ENCODE measurements at places on chromosomes 5 and 9.

- DNase-seq = no peak
Measured at GRCh38 chr5:59268756-59269415, 624.6 kb downstream of the PDE4D start.

DNA sequence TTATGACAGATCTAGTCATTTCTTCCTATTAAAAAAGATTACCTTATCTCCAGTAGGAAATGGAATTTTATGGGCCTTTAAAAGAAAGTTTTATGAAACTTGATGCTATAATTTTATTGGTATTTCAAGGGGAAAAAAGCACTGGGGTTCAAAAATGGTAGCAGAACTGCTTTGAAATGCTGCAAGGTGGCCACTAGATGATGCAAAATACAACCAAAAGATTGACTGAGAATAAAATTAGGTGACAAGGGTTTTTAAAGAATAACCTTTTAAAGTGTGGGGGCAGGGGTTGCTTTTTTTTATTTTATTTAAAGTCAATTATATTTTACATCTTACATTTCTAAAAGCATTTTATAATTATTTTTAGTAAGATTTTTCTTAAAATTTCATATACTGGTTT, 61.7 kb downstream of the KLF9 start:
- no peak for DNase-seq

GRCh38 chr9:136077491-136077890, 17.6 kb downstream of the NACC2 start:
- no peak for DNase-seq

DNA sequence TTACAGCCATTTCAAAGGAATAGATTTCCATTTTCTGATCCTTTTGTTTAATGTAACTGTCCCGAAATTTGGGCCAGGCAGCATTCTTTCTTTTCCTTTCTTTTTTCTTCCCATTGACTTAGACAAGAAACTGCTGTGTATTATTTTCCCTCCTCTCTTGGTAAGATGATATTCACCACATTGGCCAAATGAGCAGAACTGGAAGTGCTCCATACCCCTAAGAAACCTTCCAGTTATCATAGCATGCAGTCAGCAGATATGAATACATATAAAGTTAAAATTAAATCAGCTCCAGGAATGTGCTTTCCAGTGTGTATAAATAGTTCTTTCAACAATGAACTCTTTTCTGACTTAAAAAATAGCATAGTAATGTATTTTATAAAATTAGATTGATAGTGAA, 168.5 kb upstream of the GAS1 start:
- DNase-seq = no peak

- no peak for DNase-seq
Measured at GRCh38 chr9:72473474-72474261, 47.7 kb upstream of the TMC1 start.

GRCh38 chr9:72363236-72363635, 1.8 kb downstream of the ZFAND5 start:
- DNase-seq = no peak

DNA sequence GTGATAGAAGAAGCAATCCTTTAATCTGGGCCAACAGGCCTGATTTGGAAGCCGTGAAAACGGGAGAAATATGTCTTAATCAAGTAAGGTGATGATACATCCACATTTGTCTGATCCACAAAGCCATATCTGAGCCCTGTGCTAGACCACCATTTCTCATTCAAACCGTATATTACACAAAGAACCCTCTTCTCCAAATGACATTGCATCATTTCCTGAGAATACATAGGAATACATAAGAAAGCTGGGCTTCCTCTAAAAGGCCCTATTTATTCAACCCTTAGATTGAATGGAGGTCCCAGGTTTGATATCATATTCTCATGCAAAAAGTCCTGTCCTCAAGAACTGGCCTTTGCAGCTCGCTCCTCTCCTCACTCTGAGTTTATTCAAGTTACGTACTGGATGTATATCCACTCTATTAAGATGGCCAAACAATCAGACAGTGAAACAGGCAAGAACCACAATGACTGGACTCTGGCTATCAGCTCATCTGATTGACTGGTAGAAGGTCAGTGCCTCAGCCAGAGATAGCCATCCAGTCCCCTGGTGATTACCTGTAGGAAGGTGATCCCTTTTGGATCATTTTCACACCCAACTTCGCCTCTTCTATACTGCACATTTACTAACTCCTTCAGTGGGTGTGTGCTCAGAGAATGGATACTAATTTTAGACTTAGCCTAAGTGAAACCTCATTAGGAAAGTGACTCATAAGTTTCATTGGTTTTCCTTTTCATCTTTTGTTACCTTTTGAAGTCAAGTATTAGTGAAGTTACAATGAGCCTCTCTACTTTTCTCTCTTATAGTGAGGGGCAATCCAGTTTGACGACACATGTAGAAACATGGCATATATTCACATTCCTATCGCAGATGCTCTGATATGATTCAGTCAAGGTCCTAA, 167.6 kb upstream of the WWC1 start:
- DNase-seq = no peak

DNA sequence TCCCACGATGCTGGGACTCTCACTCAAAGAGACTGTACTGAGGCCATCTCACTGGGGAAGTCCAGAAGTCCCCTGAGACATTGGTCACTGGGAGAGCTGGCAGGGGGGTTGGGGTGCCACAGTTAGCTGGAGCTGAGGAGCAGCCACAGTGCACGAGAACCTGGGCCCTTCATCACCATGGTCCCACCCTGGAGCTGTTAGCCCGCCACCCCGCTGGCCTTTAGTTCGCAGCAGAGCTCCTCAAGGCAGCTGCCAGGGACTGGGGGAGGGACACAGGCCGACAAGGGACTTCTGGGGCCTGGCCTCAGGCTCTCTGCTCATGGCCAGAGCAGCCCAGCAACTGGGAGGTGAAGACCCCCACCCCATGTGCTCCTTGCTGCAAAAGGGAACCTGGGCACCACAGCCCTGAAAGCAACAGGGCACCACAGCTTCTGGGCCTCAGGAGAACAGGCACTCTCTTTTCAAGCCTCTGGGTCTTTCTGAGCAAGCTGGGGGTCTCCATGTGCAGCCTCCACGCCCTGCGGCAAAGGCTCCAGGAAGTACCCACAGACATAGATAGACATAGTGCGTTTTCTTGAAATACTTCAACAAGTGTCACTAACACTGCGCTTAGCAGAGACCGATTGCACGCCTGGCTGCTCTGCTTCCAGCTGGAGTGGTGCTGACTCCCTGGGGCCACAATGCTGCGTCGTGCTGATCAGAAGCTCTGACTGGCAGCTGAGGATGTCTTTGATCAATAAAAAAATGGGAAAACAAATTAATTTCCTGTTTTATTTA, 46.0 kb downstream of the VAV2 start:
- DNase-seq = no peak

GRCh38 chr5:50703367-50703666, 36.9 kb downstream of the PARP8 start:
- no peak for DNase-seq

DNA sequence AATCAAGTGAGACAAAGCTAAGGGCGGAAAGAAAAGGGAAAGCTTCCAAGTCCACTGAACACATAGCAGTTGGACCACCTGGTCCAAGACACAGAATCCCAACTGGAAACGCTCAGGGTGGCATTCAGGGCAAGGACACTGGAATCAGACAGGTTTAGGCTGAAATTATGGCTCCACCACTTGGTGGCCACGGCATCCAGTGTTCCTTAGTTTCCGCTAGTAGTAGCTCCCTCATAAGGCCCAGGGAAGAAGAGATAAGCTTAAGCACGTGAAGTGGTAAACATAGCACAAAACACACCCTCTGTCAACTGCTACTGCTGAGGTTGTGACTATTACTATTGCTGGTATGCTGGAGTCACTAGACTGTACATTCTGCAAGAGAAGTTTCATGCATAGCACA, 209.4 kb downstream of the GLIS3 start:
- DNase-seq = no peak

DNA sequence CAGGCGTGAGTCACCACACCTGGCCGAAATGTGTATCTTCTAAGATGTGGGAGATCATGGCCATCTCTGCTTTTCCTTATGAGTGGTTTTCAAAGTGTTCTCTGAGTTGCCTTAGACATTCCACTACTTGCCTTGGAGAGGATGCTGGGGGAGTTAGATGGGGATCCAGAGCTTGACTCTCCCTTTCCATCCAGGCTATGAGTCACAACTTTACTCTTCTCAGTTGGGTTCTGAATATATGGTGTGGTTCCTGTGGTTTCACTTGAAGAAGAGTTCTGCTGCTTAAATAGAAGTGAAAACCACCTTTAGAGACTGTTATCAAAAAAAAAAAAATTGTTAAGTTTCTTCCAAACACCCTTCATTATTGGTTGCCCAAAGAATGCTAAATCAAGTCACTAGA, 217.6 kb downstream of the ZNF608 start:
- no peak for DNase-seq

- DNase-seq = no peak
Measured at GRCh38 chr5:82754759-82755158, 322.4 kb downstream of the TMEM167A start.

GRCh38 chr5:88487066-88487465, 218.4 kb upstream of the TMEM161B start:
- DNase-seq = no peak

GRCh38 chr9:89781838-89782540, 177.2 kb downstream of the GADD45G start:
- no peak for DNase-seq

DNA sequence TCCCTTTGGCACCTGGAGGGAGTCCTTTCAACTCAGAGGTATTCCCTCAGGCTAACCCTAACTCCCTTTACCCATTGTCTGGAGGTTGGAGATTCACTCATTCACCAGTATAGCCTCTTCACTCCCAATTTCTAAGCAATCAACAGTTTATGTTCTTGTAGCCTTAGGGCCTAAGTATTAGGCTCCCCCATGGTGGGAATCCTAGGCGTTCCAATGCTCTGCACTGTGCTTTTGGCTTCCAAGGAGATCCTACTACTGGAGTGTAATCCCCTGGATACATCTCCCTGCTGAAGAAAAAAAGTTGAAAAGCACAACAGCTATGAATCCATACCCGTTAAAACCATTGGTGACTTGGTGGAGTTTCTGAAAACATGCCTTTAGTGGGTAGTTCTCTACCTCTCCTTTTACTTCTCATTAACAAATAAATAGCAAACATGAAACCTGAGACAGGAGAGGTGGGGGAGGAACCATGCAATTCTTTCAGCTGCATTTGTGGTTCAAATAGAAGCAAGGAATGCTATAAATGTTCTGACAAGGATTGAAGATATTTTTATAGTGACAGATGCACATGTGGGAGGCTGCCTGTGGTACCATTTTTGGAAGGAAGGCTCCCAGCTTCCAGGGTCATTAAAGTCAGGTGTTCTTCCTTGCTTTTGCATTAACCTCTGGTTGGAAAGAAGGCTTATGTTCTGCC, 397.1 kb downstream of the DMAC1 start:
- DNase-seq = no peak

- DNase-seq = no peak
Measured at GRCh38 chr5:105751908-105752307, 1918.8 kb downstream of the EFNA5 start.

- DNase-seq = no peak
Measured at GRCh38 chr9:33318225-33318624, 27.9 kb downstream of the NFX1 start.

GRCh38 chr5:119439140-119439631, 13.1 kb upstream of the HSD17B4 start:
- no peak for DNase-seq

- no peak for DNase-seq
Measured at GRCh38 chr5:57693488-57694305, 211.1 kb upstream of the ACTBL2 start.

GRCh38 chr5:76494201-76494600, 91.1 kb downstream of the IQGAP2 start:
- DNase-seq = no peak

DNA sequence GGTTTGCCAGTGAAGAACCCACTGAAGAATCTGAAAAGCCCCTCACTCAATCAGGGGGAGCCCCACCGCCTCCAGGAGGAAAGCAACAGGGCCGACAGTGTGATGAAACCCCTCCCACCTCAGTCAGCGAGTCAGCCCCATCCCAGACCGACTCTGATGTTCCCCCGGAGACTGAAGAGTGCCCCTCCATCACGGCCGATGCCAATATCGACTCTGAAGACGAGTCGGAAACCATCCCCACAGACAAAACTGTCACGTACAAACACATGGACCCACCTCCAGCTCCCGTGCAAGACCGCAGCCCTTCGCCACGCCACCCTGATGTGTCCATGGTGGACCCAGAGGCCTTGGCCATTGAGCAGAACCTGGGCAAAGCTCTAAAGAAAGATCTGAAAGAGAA, 92.4 kb downstream of the MAP1B start:
- no peak for DNase-seq

DNA sequence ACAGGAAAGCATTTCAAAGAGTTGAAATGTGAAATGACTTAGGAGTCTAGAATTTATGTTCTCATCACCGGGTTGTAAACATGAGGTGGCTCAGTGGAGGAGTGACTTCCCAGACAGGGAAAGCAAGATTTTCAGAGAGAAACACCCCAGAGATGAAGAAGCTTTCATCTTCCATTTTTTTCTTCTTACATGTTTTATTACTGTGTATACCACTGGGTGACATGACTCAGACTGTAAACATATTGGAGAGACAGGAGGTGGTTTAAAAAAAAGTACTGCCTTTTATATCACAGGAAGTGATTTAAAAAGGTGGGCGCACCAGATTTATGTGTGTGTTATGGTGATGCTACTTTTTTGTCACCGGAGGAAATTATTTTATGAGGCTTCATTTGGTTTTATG, 209.1 kb upstream of the TUT7 start:
- no peak for DNase-seq

DNA sequence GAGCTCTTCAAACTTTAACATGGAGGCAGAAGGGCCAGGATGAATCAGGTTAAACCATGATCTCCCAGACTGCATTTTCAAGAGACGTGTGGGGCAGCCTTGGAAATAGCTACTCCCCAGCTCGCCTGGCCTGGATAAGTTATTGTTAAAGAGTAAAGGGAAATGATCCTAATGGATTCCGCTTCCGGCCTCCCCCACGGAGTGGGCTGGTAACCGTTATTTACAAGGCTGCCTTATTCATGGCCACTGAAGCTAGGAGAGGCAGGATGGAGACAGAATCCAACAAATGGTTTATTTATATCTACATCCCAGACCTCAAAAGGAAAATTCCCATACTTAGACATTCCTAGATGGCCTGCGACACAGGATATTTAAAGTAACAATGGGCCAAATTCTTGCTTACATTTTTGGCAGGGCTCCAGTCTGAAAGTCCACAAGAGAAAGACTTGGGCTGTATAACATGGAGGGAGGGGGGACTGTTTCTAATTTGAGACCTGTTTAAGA, 27.9 kb downstream of the SPRY4 start:
- no peak for DNase-seq

DNA sequence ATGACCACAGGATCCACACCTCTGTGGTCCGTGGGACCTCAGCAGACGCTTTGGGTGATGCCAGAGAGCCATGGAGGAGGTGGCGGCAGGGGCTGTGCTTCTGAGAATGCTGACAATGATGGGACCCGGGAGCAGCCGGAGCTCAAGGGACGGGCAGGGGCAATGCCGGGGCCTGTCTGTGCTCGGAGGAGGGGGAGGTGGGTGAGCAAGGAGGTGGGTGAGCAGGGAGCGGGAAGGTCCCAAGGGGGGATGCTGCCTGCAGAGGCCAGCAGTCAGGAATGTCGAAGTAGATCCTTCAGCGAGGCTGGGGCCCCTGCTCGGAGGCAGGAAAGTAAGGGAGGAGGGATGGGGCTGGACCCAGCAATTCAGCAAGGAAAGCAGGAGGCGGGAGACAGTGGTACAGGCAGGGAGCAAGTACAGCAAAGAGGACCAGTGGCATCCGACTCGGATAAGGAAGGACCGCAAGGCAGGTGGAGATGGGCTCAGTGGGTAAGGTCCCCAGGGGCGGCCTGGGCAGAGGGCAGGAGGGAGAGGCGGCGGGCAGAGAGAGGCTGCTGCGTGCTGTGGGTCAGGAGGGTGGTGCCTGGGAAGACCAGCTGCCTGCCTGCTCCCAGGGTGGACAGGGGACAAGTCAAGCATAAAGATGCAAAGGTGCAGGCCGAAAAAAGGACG, 49.0 kb downstream of the ADAMTS2 start:
- DNase-seq = no peak

Data from cerebellar nuclear complex (tissue), 1 donor.